ENCODE measurements at places on chromosomes 5 and 9.

DNA sequence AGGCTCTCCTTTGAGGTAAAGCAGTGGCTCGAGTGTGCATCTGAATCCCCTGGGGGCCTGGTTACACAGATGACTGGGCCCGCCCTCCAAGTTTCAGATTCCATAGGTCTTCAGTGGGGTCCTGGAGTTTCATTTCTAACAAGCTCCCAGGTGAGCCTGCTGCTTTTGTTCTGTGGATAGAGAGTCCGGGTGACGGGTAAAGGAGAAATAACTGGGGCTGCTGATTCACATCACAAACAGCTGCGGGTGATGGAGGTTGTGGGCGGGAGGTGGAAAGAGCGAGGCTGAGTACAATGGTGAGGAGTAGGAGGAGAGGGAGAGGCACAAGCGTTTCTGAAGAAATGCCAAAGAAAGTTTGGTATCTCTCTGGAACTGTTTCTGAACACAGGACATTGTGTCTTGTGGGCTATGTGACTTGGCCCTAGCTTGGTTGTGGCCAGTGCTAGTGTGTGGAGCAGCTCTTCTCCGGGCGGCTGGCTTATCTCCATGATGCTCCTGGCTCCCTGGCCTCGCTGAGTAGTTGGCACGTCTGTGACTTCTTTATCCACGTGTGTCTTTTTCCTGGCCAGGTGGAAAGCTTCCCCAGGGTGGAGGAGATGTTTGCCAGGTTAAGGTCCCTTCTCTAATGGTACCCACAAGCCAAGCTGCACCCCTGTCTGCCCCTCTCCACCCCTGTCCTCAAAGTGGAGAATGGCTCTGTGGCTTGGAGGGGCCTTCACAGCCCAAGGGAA, 61.7 kb downstream of the HSPA4 start:
- DNase-seq = no peak

DNA sequence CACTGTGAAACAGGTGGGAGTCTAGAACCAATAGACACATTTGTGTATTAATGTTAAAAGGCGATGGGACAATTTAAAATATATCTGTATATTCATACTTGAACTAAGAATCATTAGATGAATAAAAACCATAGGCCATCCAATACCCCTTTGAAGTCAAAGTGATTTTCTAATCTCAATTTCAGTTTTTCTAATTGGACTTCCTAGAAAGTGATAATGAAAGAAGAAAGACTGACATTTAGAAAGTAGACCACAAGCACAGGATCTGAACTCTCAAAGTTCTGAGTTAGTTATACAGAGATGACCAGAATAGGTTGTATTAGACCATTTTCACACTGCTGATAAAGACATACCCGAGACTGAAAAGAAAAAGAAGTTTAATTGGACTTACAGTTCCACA, 412.8 kb upstream of the PIK3R1 start:
- no peak for DNase-seq

DNA sequence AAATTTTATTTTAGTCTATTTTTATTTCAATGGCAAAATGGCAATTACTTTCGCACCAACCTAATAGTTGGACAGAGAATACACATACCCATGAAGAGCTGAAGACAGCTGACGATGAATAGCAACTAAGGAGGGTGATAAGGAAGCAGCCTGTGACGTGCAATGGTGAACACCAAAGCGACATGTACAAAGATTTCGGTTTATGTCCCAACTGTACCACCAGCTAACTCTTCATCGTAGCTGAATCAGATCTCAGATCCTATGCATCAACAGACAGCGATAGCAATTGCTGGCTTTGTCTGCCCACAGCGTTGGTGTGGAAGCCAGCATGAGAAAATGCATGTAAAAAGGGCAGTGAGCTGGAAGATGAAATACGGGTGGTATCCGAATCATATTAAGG, 130.6 kb upstream of the ANKH start:
- no peak for DNase-seq

DNA sequence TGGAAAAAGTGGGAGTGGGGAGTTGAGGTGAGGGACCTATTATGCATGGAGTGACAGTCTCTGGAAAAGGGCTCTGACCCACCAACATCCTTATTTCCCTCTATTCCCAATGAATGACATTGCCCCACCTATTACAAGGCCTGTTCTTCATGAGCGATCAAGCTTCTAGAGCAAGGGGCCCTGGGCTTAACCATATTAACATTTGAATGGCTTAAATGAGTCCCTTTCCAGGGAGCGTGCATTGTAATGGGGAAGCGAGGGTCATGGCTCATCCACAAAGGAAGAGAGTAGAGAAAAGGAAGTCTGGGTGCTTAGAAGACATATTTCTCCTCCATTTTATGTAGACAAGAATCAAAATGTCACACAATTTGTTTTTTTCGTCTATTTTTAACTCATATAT, 255.5 kb downstream of the CAAP1 start:
- no peak for DNase-seq

DNA sequence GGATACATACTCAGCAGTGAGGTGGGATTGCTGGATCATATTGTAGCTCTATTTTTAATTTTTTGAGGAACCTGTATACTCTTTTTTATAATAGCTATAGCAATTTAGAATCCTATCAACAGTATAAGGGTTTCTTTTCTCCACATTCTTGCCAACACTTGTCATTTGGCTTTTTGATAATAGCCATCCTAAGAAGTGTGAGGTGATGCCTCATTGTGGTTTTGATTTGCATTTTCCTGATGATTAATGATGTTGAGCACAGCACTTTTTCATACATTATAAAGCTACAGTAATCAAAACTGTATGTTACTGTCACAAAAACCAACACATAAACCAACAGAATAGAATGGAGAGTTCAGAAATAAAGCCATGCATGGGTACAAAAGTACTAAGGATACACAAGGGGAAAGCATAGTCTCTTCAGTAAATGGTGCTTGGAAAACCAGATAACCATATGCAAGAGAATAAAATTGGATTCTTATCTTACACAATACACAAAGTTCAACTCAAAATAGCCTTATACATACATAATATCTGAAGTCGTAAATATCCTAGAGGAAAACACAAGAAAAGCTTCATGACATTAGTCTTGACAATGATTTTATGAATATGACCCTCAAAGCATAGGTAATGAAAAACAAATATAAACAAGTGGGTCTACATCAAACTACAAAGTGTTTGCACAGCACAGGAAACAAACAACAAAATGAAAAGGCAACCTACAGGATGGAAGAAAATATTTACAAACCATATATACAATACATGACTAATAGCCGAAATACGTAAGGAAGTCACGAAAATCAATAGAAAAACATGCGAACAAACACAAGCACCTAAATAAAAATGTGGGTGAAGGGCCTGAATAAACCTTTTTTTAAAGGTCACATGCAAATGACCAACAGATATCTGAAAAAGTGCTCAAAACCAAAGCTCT, 287.8 kb upstream of the DAB2 start:
- DNase-seq = no peak

DNA sequence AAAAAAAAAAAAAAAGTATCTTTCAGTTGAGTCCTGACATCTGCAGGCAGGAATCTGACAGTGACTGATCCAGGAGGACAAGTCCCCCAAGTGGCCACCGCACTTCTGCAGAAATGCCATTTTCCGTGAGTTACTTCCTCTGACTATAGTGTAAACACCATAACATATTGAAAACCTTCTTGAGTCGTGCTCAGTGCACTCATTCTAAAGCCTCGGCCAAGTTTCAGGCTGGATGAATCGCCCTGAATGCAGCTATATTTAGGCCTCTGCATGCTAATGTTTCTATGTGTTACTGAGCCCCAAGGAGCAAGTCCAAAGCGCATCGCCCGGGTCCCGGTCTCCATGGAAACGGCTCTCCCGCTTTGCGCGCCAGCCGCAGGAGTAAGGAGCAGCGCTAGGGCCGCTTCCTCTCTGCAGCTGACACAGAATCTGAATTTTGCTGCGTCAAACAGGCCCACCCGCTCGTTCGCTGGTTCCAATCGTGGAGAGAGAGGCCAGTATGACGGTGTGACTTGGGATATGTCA, 335.4 kb downstream of the MSX2 start:
- DNase-seq = no peak

GRCh38 chr5:54525261-54525660, 7.7 kb downstream of the SNX18 start:
- DNase-seq = no peak

- no peak for DNase-seq
Observed at GRCh38 chr5:132069561-132069960, 4.0 kb upstream of the CSF2 start.

DNA sequence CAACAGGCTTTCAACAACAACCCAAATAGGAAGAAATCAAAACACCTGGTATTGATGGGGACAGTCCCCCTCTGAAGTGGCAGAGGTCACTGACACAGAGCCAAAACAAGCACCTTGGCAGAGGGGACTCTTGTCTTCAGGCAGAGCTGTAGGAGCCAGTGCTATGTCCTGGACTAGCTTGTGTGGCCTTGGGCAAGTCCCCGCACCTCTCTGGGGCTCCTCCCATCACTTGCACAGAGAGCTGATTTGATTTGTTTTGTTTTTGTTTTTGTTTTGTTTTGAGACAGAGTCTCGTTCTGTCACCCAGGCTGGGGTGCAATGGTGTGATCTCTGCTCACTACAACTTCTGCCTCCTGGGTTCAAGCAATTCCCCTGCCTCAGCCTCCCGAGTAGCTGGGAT, 100.8 kb downstream of the C9orf50 start:
- DNase-seq = no peak

GRCh38 chr9:38207247-38207778, 138.3 kb upstream of the SHB start:
- no peak for DNase-seq

GRCh38 chr5:116035123-116035522, 2.9 kb downstream of the ARL14EPL start:
- DNase-seq = no peak

DNA sequence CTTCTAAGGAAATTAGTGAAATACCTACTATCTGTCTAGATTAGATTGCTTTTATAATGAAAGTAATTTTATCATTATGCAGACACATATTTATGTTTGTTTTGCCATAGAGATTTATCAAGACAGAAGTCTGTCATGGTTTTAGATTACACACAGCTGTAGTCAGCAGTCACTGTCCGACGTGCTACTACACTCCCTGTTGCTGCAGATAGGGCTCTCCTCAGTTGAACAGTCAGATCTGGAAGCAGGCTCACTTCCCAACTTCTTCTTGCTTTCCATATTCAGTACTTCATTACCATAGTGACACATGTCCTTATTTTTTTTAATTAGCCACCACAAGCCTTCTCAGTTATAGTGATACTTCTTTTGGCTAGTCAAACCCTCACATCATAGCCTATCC, 329.9 kb upstream of the ITGA1 start:
- no peak for DNase-seq

DNA sequence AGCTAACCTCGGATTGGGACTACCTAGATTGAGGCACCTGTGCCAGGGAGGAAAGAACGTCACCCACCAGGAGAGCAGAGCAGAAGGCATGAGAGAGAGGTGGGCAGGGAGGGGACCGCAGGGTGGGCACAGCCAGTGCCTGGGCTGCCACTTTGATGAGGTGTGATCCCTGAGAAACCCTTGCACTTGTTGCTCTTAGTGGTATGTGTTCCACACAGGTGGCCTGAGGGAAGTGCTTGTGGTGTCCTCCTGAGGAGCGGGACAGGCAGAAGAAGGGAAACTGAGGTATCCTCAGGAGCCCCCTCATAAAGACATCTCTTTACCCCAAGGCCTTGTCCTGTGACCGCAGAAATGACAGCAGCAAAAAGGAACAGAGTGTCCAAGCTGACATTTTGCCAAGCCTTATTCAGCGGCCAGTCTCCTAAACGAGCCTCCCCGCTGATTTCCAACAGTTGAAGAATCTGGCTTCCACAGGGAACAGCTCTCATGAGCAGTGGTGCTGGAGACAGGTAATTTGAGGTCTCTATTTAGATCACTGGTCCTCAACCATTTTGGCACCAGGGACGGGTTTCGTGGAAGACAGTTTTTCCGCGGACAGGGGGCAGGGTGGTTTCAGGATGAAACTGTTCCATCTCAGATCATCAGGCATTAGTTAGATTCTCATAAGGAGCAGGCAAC, 82.4 kb downstream of the FOXD1 start:
- DNase-seq = no peak

DNA sequence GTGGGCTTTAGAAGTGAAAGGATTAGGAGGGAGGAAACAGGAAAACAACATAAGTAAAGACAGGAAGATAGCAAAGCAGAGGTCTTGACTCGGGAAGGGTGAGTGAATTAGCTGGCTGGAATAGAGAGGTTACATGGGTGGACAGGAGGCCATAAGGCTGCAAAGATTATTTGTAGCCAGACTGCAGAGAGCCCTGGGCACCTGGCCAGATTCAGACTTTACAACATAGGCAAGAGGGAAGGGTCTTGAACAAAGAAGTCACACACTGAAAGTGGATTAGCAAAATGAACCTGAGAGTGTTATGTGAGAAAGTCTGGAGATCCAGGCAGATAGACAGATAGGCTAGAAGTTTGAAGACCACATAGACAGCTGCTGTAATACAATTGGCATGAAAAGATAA, 29.7 kb upstream of the CER1 start:
- no peak for DNase-seq

- DNase-seq = no peak
Observed at GRCh38 chr9:107940616-107941595, 451.3 kb upstream of the KLF4 start.

- DNase-seq = no peak
Observed at GRCh38 chr5:16493261-16493660, 27.7 kb upstream of the ZNF622 start.

Measured in activated naive CD4-positive, alpha-beta T cell treated with anti-CD3 and anti-CD28 coated beads, Interleukin-2, amount 50 U/mL, for 16 hours (primary cell).